ENCODE measurements at places on chromosomes 5 and 9.

GRCh38 chr9:83199832-83200231 is 136.9 kb upstream of the RASEF start:
- no peak for DNase-seq

GRCh38 chr5:2432076-2432920 is 319.2 kb downstream of the IRX2 start:
- no peak for DNase-seq

GRCh38 chr5:16160706-16161105 is 18.9 kb downstream of the MARCHF11 start:
- no peak for DNase-seq

GRCh38 chr5:142785206-142785605 is 15.0 kb downstream of the ARHGAP26 start:
- DNase-seq: no peak

GRCh38 chr5:178120607-178121357 is 7.5 kb downstream of the N4BP3 start:
- no peak for DNase-seq

DNA sequence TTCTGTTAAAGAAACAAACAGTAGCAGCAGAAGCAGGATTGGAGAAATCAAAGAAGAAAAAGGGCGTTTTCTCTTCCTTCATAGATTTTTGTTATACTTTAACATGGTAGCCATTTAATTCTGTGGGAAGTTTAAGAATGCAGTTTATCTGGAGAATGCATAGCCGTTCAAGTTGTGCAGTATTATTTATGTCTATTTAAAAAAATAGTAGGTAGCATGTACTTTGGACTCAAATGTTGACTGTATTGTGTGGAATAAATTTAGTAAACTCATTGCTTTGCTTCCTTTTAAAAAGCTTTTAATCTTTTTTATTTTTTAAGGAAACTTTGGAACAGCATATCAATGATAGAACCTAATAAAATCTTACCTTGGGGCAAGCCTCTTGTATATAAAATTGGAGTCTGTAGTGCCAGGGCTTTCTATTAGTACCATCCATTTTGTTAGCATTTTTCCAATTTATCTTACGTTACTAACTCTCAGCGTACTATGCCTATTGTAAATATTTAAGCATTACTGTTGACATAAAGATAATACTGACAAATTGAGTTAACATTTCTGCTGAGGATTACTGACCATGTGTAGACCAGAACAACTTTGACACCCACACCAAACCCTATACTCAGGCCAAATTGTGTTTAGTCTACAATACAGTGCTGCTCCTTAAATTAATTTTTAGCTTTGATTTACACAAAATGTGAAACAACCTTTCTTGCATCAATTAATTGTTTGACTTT is 291.1 kb downstream of the NNT start:
- DNase-seq: no peak

DNA sequence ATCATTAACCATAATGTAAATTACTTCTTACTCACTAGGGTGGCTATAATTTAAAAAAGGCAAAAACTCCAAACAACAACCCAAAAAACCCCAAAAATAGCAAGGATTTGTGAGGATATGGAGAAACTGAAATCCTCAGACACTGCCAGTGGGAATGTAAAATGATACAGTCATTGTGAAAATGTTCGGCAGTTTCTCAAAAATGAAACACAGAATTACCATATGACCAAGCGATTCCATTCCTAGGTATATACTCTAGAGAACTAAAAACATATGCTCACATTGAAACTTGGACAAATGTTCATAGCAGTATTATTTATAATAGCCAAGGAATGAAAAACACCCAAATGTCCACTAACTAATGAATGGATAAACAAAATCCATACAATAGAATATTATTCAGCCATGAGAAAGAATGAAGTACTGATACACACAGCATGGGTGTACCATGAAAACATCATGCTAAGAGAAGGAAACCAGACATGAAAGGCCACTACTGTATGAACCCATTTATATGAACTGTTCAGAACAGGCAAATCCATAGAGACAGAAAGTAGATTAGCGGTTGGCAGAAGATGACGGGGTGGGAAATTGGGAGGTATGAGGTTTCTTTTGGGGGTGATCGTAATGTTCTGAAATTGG is 119.1 kb downstream of the MAPKAP1 start:
- no peak for DNase-seq

DNA sequence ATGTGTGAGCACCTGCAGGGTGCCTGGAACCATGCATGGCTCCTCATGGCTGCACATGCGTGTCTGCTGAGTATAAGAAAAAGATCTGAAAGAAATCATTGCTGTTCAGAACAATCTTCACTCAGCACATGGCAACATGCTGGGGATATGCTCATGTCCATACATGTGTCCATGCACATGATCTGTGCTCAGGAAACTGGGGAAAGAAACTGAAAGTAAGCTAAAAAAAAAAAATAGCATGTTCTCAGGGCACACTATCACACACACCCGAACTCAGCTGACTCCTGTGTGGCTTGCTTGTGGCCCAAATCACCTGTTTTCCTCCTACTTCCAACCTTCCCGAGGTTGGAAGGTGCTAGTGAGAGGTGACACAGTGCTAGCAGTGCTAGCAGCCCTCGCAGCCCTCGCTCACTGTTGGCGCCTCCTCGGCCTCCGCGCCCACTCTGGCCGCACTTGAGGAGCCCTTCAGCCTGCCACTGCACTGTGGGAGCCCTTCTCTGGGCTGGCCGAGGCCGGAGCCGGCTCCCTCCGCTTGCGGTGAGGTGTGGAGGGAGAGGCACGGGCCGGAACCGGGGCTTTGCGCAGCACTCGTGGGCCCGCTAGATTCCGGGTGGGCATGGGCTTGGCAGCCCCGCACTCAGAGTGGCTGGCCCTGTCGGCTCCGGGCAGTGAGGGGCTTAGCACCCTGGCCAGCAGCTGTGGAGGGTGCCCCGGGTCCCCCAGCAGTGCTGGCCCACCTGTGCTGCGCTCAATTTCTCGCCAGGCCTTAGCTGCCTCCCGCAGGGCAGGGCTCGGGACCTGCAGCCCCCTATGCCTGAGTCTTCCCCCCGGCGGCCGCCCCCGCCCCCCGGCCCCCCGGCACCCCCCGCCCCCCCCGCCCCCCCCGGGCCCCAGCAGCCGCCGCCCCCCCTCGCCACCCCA is 76.0 kb downstream of the GADD45G start:
- no peak for DNase-seq

- DNase-seq: no peak
Observed at GRCh38 chr9:5841771-5842573, 9.1 kb upstream of the ERMP1 start.

DNA sequence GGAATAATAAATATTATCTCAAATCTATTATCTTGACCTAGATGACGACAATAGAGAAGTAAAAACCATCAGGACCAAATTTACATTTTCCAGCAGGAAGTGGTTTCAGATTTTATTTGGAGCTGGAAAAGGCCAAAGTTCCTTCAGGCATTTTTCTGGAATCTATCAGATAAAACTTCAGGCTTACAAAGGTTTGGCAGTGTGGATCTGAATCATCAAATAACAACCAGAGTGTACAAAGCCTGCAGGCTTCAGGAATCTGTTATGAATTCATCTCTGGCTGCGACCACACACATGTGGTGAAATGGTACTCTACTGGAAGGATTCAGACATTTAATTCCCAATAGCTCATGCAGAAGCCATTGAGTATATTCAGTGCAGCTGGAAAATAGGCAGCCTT is 726.4 kb upstream of the GRAMD2B start:
- DNase-seq: no peak

DNA sequence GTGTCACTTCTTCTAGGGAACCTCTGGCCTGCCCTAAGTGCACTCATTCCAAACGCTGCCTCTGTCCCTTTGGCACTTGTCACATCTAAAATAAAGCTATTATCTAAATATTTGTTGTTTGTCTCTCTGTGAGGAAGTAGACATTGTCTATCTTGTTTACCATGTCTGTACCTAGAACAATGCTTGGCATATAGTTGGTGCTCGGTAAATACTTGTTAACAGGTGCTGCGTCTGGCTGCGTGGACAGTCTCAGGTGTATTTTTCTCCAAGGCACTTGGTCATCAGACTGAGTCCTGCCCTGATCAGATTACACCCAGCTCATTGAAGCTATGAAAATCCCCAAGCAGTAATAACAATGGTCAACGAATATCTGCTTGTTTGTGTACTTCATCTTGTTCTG is 174.9 kb upstream of the SMIM23 start:
- no peak for DNase-seq

- DNase-seq: no peak
Observed at GRCh38 chr5:176541338-176542134, 4.3 kb upstream of the RNF44 start.

GRCh38 chr5:5181650-5182324 is 41.7 kb downstream of the ADAMTS16 start:
- DNase-seq: no peak

DNA sequence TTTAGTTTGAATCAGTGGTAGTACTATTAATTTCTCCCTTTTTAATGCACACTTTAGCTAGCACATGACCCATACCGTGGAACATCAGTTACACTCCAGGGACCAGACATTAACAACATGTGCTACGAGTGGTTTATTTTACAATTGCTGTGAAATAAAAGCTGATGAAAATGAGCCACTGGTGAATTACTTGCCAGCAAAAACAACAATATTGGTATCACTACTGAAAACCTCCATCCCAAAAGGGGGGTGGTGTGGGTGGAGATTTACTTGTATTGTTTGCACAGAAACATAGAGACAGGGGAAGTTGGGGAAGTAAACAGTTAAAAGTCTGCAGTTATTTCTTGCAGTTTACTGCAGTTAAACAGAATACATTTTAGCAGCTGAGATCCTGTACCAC is 369.6 kb upstream of the GRAMD2B start:
- DNase-seq: no peak

DNA sequence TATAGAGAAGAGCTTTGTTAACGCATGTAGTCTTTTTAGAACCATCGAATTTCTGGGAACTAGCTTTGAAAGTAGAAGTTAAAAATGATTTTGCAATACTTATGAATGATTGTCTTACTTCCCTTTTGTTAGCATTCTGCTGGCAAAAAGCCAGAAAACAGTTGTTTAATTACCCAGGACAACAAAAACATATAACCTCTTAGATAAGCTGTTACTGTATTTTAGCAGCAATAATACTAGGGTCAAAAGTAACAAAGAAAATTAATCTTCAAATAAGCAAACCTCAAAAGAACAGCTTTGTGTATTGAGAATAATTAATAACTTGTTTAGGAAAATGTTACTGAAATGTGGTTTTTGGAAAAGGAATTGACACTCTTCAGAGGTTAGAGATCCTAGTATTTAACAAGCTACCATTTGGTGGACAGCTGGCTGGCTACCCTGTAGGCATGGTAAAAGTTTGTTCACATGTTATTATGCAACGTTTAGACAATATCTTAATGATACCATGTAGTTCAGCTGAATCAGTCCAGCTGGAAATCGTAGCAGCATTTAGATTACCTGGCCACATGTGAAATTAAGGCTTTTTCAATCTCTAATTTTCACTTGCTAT is 3.8 kb downstream of the FGF10 start:
- no peak for DNase-seq

Measured in anterior cingulate cortex (tissue), 58 donors.